ENCODE measurements at places on chromosomes 7 and 10.

GRCh38 chr7:84879570-84880325 is 307.1 kb downstream of the SEMA3D start:
- DNase-seq, result no peak

DNA sequence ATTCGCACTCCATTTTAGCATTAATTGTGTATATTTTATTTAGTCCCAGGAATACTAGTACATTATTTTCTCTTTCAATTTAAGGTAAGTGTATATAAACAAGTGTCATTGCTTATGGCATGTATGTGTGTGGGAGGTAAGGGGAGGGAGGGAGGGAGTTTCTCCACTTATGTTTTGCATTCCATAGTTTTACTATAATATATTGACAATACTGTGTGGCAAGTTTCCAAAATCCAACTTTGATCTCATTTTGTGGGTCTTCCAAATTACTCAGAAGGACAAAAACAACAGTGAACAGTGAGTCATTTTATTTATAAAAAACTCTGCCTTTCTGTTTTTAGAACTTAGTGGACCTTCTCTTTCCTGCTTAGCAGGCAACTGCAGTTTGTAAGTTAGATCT is 102.3 kb upstream of the SEMA3E start:
- DNase-seq, result no peak

DNA sequence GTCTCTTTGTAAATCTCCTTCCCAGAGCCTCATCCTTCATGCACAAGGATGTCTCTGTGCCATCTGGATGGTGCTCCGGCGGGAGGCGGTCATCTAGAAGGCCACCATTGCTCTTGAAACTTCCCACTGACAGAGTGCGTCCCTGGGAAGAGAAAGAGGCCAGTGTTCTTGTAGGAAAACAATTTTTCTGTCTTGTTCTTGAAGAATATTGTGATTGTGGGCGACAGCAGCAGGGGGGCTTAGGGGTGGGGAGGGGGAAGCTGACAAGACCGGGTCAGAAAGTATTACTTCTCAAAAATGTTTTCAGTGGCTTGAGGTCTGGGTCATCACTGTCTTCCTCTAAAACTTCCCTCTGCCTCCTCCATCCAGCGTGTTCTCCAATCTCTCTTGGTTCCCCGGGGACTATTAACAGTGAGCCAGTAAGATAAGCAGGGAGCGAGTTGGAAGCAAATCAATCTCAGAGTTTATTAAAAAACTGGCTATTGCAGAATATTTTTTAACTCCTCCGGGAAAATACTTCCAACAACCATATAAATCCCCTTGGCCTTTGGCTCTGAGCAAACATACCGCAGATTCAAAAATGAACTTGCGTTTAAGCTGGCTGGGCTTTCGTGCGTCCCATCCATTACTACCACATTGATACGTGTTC is 597.8 kb upstream of the MGMT start:
- DNase-seq, result no peak

DNA sequence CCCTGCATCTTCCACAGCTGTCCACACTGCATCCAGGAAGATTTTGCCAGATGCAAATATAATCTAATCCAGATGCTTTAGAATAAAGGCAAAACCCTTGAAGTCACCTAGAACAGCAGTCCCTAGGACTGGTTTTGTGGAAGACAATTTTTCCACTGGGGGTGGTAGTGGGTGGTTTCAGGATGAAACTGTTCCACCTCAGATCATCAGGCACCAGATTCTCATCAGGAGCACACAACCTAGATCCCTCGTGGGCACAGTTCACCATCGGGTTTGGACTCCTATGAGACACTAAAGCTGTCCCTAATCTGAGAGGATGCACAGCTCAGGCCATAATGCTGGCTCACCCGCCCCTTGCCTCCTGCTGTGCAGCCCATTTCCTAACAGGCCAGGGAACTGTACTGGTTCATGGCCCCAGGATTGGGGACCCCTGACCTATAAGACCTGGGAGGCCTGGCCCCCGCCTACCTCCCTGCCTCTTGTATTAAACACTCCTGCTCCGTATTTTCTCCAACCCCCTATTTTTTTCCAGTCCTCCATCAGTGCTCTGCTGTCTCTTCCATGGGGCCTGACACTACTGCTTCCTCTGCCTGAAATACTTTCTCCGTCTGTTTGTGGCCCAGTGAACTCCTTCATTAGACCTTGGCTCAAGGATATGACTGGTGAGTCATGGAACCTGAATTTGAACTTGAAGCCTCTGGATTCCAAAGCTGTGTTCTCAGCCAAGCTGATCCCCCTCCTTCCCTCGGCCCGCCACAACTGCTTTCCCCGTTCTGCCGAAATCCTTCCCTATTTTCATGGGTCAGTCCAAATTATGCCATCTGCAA is 79.9 kb upstream of the RHEB start:
- no peak for DNase-seq

GRCh38 chr10:28734938-28735759 is 57.8 kb downstream of the BAMBI start:
- DNase-seq, result no peak

DNA sequence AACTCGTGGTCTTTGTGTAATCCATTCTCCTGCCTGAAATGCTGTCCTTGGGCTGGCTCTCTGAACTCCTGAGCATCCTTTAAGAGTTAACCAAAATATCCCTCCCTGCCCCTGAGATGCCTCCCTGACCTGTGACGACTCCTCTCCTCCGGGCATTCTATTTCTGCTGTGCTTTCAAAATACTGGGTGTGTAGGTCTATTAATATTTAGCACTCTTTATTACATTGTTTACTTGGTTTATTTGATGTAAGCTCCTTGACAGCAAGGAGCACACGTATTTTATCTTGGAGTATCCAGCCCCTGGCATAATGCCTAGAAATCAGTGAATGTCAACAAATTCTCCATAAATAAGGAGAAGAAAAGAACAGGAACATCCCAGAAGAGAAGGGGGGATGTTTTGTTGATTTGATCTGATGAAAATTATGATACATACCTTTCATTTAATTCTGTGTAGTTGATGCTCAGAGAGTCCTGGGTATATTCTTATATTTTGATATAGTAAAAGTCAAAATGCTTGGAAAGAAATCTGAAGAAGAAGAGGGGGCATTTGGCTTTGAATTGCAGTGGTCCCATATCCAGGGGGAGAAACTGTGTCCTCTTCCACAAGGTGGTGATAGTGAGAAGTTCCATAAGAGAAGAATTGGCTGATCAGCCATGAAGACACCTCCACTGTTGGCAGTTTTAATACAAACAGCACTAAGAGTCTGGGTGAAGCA is 107.7 kb upstream of the MPP7 start:
- DNase-seq, result no peak

DNA sequence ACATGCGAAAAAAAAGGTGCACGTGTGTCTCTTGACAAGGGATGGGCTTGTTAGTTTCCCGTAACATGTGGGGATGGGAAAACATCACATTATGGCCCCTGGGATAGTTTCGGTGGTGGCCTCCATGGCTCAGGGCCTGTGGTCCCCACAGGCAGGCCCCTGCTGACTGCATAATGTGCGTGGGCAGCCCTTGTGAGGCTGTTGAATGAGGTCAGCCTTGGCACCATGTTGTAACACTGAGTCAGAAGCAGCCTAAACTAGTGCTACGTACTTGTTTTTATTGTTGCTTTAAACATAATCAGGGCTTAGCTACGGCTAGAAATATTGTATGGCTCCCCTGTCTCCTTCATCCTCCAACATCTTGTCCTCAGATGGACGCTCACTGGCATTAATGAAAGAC is 80.6 kb downstream of the BEND7 start:
- no peak for DNase-seq

- DNase-seq, result no peak
Measured at GRCh38 chr7:83014546-83014945, 148.1 kb downstream of the PCLO start.

GRCh38 chr7:70790215-70791073 is 341.5 kb upstream of the GALNT17 start:
- no peak for DNase-seq

- DNase-seq, result no peak
Measured at GRCh38 chr10:5400468-5401240, 4.0 kb downstream of the TUBAL3 start.

GRCh38 chr7:91398341-91398740 is 134.1 kb downstream of the FZD1 start:
- no peak for DNase-seq

GRCh38 chr7:116601426-116601825 is 70.6 kb upstream of the MET start:
- DNase-seq, result no peak

- no peak for DNase-seq
Measured at GRCh38 chr10:100128951-100129350, 47.3 kb upstream of the CPN1 start.

GRCh38 chr7:7274782-7275181 is 92.4 kb downstream of the C1GALT1 start:
- no peak for DNase-seq

- no peak for DNase-seq
Measured at GRCh38 chr10:79167537-79167936, 98.8 kb downstream of the ZMIZ1 start.

DNA sequence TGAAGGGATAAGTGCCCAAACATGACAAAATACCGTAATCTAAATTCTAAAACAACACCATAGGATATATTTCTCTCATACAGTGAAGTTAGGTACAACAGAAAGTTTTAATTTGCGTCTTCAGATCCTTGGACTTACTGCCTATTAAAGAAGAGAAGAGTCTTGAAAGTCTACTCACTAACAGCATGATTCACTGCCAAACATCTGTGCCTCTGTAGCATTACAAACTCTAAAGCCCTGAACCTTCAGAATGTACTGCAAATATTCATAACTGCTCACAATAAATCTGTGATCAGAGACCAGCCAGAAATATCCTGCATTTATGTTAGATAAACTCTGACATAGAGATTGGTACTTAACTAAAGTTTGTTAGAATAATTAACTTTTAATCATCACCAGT is 365.3 kb downstream of the PARD3 start:
- DNase-seq, result no peak

DNA sequence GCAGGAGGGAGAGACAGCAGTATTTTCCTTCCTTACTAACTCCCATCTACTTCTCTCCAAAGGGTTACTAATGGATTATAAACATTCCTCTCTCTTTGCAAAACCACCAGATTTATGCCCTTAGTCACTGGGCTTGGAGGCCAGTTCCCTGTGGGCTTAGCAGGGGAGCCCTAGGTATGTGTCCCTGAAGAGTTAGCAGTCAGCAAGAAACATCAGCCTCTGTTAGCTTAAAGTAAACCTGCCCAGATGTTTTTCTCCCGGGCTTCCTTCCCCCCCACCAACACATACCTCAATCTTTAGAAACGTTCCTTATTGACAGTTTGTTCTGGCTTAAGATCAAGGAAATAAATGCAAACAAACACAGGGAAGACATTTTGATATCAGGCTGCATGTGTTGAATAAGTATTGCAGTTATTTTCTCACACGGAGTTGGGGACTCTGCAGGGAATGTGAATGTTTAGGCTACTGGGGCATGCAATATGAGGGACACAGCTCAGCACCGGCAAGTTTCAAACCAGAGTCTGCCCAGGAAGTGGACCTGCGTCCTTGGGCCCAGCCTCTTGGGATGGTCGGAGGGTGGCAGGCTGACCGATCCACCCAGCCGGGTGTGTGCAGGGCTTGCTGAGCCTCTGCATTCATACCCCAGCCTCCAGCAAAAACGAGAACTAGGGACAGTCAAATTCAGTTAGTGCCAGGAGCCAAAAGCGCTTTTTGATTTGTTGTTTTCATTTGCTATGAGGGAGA is 252.0 kb upstream of the GRB10 start:
- DNase-seq, result no peak

DNA sequence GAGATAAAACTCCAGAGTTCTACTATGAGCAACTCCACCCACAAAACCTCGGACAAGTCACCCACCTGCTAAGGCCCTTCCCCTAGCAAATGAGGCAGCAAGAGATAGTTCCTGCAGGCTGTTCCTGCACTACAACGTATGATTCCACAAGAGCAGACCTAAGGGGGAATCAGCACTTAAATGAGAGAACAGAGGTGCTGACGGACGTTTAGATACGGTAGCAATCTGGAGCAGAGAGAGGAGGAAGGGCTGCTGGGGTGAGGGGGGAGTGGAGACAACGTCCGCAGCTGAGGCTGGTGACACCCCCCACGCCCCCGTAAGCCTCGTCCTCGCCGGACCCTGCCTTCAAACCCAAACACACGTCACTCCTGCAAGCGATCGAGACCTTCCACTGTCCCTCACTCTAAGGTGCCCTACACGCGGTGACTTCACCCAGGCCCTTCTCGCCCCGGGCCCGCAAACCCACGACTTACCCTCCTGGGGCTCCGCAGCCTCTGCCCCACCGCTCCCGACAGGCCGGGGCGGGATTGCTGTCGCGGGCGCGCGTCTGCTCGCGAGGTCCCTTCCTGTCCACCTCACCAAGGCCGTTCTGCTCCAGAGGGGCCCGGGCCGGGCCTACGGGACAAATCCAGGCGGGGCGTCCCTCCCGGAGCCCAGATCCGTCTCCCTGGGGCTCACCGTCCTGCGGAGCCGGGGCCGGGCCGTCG is 635 bp downstream of the ZNF12 start:
- DNase-seq, result peak; percentile 45

DNA sequence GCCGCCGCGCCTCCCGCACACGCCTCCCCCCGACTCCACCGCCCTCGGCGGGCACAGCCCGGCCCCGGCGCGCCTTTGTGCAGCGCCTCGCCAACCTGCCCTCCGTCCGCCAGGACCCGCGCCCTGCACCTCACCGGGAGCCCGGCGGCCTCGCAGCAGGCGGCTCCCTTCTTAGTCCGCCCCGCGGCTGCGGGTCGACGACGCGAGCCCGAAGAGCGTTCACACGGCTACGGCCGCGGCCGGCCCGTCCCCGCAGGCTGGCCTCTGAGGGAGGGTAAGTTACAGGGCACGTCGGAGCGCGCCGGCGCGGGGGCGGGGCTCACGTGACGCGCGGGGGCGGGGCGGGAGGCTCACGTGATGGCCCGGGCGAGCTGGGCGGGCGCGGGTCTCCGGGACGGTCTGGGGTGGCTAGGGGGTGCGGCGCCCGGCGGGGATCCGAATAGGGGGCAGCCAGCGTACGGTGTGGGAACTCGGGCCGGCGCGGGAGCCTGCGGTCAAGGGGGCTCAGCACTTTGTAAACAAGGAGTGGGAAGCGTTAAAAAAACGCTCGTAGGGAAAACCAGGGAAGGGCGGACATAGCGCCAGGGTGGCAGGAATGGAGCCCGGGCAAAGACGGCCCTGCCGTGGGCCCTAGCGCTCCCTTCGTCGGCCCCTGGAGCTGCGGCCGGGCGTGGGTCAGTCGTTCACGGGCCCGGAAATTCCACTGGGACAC is at the start of gene ARHGAP12:
Gene ARHGAP12 (minus strand): TSS at position 283 of the 712 bp plus-strand sequence. CDS start 19,976 bp downstream, outside the sequence.
- DNase-seq, result peak; percentile 93

- no peak for DNase-seq
Measured at GRCh38 chr10:69437321-69438259, 13.7 kb upstream of the TSPAN15 start.

GRCh38 chr10:131817866-131818509 is 82.8 kb upstream of the PPP2R2D start:
- DNase-seq, result no peak

GRCh38 chr7:151652111-151652510 is 132.4 kb upstream of the RHEB start:
- DNase-seq, result no peak

All from heart left ventricle (tissue), 16 donors.